Tibial nerve (tissue), 4 donors: ENCODE measurements at places on chromosomes 7 and 10.

GRCh38 chr10:48990226-48990625, 50.6 kb upstream of the LRRC18 start:
- no peak for DNase-seq

DNA sequence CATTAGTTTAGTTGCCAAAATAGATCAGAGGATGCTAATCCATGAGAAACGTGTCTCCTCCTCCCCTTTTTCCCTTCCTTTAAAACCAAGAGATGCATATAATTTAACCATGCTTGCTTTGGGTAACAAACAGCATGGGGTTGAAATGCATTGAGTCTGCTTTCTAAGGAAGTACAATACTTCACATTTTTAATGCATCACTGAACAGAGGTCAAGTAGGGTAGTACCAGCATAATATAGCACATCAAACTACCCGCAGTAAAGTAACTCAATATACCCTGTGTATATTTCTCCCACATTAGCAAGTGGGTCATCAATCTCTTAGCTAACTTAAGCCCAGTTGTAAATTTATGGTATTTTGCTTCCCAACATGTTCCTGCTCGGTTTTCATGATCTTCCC, 239.3 kb upstream of the SEMA3C start:
- no peak for DNase-seq

DNA sequence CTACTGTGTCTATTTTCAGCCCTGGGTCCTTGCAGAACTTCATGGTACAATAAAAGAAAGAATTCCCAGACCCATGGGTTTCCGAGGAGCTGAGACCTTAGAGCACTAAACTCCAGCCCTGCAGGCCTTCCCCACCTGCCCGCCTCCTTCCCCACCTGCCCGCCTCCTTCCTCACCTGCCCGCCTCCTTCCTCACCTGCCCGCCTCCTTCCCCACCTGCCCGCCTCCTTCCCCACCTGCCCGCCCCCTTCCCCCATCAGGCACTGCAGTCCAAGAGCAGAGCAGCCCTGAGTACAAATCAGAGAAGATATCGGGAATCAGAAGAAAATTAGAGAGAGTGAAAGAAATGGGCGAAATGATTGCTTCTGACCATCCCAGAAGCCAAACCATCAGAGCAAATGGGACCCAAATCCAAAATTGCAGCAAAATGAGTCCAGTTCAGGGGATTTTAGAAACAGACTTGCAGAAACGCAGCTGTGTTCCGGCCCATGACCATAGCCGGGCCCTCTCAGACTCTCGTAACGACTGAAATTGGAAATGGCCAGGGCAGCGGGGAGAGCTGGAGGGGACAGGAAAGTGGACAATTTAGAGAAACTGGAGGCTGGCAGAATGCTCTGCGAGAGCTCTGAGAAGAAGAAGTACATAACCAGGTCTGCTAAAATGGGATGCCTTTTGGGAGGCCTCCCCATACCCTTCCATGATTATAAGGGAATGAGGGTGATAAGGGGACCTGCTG, 568.4 kb downstream of the TCERG1L start:
- DNase-seq, result no peak

GRCh38 chr10:11493646-11494045, 117.8 kb downstream of the USP6NL start:
- DNase-seq, result no peak

GRCh38 chr10:47259466-47259865, 40.5 kb upstream of the GDF10 start:
- DNase-seq, result no peak

GRCh38 chr7:128110641-128111364, 79.6 kb upstream of the LRRC4 start:
- DNase-seq, result no peak

DNA sequence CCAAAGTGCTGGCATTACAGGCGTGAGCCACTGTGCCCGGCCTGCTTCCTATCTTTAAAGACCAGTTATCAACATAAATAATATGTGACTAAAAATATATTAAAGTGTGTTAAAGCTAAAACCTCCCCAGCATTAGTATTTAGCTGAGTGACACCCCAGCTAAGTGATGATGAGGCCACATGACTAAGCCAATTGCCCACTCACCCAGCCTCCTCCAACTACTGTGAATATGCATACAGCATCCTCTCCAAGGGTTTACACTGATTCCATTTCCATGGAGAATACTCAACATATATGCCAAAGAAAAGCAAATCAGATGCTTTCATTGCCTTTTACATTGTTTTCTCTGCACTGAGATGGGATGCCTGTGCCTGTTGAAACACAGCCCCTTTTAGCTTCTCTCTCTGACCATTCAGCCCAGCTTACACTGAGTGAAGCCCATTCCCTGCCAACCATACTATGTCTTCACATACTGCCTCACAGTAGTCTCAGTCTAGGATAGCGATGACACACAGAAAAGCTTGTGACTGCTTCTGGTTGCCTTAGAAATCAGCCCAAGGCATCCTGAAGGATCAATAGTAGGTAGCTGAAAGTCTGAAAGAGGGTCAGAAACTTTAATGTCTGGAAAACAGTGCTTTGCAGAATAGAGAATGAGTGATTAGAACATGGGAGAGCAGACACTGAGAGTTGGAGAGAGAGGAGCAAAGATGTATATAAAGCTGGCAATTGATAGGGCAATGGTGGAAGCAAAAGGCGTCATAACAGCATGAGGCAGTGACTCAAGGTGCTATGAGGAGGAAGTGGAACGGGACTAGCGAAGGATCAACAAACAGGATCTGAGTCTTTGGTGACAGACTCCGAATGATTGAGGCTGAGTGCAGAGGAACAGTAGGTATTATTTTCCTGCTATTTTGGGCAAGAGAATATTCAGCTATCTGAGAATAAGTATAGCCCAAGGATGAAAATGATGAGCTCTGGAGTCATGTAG, 19.8 kb upstream of the ATE1 start:
- DNase-seq, result no peak
